ENCODE measurements at places on chromosomes 16 and 17.

- no peak for DNase-seq
Observed at GRCh38 chr17:47246120-47246519, 7.5 kb upstream of the ITGB3 start.

DNA sequence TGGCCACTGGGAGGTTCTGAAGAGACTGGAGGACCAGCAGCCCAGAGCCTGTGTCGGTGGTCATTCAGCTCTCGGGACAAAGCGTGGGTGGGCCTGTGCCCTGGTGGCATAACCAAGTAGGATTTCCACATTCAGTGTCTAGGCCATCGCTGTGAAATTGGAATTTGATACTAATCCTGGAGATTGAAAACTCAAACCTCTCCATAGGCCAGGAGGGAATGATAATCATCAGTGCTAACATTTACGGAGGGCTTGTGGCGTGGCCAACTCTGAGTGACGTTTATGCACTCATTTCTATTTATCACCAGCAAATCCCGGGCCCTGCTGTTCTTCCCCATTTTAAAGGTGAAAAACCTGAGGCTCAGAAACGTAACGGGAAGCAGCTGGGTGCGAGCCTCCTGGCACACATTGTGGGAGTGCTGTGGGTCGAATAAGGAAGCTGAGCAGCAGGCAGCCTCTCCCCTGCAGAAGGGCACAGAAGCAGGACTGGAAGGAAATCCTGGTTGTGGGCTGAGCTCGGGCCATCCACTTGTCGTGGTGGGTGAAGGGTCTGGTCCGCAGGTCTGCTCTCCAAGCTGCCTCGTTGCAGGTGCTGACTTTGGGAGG, 33.1 kb downstream of the RAI1 start:
- DNase-seq = no peak

- no peak for DNase-seq
Observed at GRCh38 chr16:70152578-70153302, 20.8 kb upstream of the CLEC18C start.

DNA sequence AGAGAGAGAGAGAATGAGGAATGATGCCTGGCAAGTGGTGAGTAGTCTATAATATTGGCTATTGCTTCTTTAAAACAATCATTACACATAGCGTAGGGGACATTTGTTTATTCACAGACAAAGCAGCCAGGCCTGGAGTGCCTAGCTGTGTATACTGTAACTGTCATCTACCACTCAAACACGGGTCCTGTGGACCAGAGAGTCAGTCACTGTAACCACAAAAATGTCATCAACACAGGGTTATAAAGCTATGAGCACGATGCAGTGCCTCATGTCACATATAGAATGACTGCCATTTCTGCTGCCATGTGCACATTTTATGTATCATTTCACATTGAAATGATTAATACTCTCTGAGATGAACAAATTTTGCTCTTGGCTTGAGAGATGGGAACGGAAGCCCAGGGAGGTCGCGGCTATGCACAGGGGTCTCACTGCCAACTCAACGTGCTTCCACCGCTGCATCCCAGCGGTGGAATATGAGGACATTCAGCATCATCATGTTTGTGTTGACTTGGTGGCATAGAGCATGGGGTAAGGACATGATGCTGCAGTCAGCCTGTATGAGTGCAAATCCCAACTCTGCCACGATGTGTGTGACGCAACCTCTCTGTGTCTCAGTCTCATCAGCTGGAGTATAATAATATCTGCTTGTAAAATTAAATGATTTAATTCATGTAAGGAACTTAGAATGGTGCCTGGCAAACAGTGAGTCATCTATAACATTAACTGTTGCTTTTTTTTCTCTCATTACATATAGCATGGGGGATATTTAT, 3.3 kb downstream of the MT1H start:
- DNase-seq = no peak

DNA sequence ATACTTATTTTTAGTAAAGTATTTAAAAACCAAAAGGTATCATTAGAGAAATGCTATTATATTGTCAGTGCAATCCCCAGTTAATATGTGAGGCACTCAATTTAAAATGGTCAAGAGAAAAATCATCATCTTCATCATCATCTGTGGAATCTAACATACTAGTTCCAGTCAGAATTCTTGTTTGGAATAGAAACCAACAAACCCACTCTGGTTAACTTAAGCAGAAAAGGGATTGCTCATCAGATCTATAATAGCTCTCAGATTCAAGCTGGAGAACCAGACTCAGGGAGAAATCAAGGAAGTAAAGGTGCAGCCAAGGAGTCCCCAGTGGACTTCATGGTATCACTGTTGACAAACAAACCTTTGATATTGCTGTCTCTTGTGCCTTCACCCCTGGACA, 43.7 kb upstream of the KCNJ16 start:
- no peak for DNase-seq

DNA sequence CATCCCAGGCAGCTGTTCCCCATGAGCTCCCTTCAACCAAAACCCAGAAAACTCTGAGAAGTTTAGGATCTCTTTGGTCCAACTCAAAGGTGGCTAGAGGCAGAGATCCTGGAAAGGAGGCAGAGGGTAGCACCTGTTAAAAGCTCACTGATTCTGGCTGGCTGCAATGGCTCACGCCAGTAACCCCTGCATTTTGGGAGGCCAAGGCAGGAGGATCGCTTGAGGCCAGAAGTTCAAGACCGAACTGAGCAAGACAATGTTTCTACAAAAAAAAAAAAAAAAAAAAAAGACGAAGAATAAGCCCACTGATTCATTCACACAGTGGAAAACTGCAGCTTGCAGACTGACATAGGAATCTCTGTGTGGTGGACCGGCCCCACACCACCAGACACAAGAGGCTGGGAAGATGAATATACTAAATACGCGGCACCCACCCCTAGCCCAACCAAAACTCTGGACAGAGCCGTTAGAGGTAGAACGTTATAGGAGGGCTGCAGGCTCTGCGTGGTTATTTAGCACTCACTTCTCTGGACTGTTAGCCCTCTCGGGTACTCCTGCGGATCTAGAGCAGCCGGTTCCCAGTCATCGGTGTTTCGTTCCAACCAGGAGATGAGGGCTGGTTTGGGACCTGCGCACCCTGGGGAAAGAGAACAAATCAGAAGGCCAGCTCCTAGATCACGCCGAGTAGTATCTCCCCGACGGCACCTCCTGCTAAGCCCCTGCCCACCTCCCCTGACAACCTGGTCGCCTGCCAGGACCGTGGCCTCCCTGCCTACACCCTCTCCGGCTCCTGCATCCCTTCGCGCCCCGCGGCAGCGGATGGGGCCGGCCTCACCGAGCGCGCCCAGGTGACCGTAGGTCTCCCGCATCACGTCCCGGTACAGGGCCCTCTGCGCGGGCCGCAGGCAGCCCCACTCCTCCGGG, 925 bp downstream of the ZNF689 start:
- DNase-seq = no peak

- DNase-seq = no peak
Observed at GRCh38 chr16:69522732-69523404, 42.9 kb upstream of the NFAT5 start.

DNA sequence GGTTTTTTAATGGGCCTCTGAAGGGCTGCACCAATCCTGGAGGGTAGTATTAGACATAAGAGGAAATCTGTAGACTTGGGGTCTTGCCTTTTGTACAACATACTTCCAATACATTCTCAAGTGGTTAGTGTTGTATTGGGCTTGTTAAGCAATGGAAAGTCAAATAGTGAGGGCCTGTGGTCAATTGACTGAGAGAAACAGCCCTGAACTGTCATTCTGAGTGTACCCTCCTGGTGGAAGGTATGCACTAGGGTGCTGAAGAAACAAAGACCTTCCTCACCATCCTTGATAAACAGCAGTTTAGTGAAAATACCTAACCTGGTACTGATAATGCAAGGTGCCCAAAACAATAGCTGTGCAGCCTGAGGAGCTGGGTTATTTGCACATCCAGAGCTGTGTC, 22.2 kb downstream of the OR2C1 start:
- no peak for DNase-seq

- DNase-seq = no peak
Observed at GRCh38 chr16:86046667-86047270, 147.8 kb downstream of the IRF8 start.

DNA sequence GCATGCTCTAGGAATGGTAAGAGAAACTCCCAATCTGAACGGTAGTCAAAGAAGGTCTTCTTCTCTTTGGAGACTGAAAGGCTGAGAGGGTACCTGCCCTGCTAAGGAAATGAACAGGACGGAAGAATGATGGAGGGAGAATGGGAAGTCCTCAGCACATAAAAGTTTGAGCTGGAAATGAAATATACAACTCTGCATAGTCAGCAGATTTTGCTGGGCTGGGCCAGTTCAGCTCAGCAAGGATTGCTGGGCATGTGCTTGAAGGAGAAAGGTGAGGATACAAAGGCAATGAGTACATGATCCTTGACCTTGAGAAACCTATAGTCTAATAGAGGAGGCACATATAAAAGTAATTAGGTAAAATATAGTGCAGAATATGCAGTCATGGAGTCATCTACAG, 669.3 kb downstream of the MAF start:
- no peak for DNase-seq

Measured in NT2/D1 (cell line).